Glutamatergic neuron (in vitro differentiated cells): ENCODE measurements at places on chromosomes 3 and 15.

GRCh38 chr15:99181545-99181971, 67.8 kb downstream of the TTC23 start:
- DNase-seq: peak; percentile 38

- no peak for DNase-seq
Observed at GRCh38 chr3:144109944-144110343, 138.3 kb downstream of the DIPK2A start.

GRCh38 chr3:114863848-114864247, 283.2 kb downstream of the ZBTB20 start:
- no peak for DNase-seq

DNA sequence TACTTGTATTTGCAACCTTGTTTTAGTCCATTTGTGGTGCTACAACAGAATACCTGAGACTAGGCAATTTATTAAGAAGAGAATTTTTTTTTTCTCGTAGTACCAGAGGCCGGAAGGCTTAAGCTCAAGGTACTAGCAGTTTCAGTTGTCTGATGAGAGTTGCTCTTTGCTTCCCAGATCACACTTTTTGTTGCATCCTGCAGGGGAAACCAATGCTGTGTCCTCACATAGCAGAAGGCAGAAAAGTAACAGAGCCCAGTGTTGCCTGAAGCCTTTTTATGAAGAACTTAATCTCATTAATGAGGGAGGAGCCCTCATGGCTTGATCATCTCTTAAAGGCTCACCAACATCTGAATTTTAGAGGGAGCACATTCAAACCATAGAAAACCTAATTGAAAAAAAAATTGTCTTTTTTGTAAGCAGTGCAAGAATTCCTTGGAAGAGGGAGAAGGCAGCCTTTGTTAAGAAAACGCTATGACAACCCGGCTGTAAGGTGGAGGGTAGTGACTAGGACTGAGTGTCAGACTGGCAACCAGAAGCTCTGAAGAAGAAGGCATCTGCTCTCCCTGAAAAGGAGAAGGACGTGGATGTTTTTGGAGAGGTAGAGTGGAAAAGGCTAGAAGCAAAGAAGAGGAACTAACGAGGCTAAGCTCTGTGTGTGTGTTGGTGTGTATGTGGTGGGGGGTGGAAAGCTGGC, 1245.3 kb downstream of the ROBO2 start:
- DNase-seq: no peak

DNA sequence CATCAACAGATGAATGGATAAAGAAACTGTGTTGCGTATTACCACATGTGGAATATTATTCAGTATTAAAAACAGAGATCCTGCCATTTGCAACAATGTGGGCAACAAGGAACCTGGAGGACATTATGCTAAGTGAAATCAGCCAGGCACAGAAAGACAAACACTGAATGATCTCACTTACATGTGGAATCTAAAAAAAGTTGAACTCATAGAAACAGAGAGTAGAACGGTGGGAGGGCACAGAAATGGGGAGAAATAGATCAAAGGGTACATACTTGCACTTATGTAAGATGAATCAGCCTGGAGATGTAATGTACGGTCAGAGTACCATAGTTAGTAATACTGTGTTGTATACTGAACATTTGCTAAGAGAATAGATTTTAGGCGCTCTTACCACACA, 29.8 kb upstream of the MUC13 start:
- no peak for DNase-seq

GRCh38 chr3:71582612-71583565, 639 bp downstream of the FOXP1 start:
- peak; percentile 80 for DNase-seq

GRCh38 chr15:31091481-31091880, 10.0 kb downstream of the TRPM1 start:
- no peak for DNase-seq

- DNase-seq: no peak
Observed at GRCh38 chr3:124599779-124600693, 130.2 kb upstream of the UMPS start.

GRCh38 chr3:4036046-4036445, 236.8 kb downstream of the LRRN1 start:
- no peak for DNase-seq

GRCh38 chr3:186354100-186354499, 7.9 kb downstream of the DGKG start:
- no peak for DNase-seq

DNA sequence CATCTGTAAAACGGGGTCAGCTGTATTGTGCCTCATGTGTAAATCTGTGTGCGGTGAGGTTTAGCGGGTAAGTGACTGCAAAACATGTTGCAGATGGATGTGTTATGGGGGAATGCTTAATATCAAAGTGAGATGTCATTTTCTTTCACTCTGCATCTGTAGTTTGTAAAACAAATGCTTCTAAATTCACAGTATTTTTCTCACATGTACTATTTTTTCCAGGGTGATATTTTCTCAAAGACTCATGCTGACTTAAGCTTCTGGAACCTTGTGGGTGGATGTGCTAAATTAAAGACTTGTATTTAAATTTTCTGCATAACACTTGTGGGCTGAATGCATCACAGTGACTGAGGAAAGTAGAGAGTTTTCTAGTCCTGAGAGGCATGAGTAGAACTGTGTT, 115.2 kb upstream of the TP63 start:
- DNase-seq: no peak

DNA sequence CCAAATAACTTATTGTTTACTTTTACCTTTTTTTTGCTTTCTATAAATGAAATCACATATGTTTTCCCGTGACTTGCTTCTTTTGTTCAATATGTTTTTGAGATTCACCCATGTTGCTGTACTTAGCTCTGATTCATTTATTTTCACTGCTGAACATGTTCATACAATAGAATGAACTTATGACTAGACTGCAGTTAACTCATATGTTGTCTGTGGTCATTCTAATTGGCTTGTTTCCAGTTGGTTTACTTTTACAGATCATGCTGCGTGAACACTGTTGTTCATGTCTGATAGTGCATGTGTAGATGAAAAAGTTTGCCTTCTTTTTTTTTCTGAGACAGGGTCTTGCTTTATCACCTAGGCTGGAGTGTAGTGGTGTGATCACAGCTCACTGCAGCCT, 31.6 kb upstream of the SV2B start:
- DNase-seq: no peak

- no peak for DNase-seq
Observed at GRCh38 chr3:131630097-131630496, 127.3 kb upstream of the MRPL3 start.

- no peak for DNase-seq
Observed at GRCh38 chr3:46447228-46447985, 17.3 kb downstream of the LTF start.

- DNase-seq: no peak
Observed at GRCh38 chr15:85174521-85174920, 192.9 kb downstream of the PDE8A start.

- DNase-seq: no peak
Observed at GRCh38 chr3:68148447-68148846, 494.0 kb upstream of the SUCLG2 start.

- DNase-seq: no peak
Observed at GRCh38 chr3:178140531-178141304, 395.5 kb upstream of the KCNMB2 start.

GRCh38 chr3:23650371-23651140, 155.2 kb upstream of the UBE2E1 start:
- DNase-seq: no peak

DNA sequence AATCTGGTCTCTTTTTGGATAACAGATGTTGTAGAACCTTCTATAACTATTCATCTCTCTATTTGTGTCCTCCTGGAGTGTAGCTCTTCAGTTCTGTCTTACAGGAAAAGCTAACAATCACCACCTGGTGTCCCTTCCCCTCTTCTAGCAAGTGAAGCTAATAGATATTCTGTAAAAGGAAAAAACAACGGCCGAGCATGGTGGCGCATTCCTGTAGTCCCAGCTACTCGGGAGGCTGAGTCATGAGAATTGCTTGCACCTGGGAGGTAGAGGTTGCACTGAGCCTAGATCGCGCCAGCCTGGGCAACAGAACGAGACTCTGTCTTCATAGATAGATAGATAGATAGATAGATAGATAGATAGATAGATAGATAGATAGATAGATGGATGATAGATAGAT, 779.4 kb downstream of the TUSC7 start:
- DNase-seq: no peak

DNA sequence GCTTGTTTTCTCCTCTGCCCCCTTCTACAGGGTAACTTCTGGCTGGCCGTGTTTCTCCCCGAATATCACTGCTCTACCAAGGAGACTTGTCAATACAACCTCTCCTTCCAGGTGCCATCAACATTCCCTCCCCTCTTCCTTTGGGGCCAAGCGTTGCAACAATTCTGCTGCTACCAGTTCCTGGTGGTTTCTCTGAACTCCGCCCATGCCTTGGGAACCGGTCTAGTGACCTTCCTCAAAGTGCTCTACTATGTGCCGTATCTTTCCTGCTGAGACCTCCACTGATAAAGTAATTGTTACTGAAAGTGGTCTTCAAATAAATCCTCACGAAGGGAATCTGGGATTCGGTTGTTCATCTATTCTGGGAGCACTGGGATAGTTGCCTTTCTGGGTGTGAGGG, 26.2 kb downstream of the PCSK6 start:
- no peak for DNase-seq

DNA sequence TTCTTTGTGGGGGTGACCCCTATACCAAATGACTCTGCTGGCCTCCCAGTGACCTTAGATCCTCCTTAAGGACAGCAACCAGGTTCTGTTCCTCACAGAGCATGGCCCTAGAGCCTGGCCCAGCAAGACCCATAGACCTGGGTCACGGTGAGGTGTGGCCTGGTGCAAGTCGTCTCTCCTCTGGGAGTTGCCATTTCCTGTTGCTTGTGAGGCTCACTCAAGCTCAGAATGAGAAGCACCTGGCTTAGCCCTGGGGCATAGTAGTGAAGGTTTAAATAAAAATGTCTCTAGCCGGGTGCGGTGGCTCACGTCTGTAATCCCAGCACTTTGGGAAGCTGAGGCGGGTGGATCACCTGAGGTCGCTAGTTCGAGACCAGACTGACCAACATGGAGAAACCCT, 131.3 kb downstream of the SMAD6 start:
- DNase-seq: no peak
